Cerebellum (tissue), 4 donors: ENCODE measurements at places on chromosomes 5 and 9.

- no peak for DNase-seq
Measured at GRCh38 chr9:5609226-5609596, 19.7 kb upstream of the RIC1 start.

GRCh38 chr9:72144756-72145492 is 4.3 kb upstream of the GDA start:
- DNase-seq = no peak

GRCh38 chr9:136048560-136049411 is 46.3 kb downstream of the NACC2 start:
- no peak for DNase-seq

DNA sequence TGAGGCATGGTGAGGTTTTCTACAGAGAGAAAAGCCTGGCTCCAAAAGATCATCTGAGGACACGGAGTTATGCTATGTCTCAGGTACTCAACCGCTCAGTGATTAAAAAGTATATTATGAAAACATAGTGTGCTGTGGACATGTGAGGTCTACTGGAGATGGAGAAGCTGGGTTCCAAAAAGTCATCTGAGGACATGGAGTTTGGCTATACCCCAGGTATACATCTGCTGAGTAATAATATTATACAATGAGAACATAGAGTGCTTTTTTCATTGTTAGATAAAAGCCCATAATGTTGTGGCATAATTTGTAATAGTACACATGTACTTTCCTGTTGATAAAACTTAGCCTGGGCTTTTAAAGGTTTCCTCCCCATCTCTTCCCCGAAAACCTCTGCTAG is 70.7 kb upstream of the SHISAL2B start:
- no peak for DNase-seq

DNA sequence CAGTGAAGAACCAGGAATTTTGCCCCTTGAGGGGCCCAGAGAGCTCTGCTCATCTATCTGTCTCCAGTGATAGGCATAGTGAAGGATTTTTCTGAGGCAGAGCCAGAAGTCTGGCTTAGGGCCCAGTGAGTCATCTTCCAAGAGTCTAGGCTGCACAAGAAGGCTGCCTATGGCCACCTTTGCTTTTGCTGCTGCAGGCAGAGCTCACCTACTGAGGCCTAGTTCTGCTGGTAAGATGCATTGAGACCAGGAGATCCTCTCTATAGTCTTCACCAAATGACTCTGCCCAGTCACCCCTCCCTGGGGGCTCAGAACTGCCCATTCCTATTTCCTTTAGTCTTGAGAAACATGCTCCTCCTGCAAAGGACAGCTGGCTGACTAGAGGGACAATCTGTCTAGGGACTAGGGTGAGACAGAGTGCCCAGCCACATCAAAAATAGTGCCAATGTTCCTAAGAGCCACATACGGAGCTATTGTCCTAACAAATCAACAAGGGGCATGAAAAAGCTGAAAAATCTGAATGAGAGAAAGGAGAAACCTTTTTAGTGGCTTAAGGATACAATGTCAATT is 40.3 kb upstream of the CDKN2AIPNL start:
- peak; percentile 79 for DNase-seq

- DNase-seq = no peak
Measured at GRCh38 chr9:77554586-77555105, 93.5 kb downstream of the GNA14 start.

DNA sequence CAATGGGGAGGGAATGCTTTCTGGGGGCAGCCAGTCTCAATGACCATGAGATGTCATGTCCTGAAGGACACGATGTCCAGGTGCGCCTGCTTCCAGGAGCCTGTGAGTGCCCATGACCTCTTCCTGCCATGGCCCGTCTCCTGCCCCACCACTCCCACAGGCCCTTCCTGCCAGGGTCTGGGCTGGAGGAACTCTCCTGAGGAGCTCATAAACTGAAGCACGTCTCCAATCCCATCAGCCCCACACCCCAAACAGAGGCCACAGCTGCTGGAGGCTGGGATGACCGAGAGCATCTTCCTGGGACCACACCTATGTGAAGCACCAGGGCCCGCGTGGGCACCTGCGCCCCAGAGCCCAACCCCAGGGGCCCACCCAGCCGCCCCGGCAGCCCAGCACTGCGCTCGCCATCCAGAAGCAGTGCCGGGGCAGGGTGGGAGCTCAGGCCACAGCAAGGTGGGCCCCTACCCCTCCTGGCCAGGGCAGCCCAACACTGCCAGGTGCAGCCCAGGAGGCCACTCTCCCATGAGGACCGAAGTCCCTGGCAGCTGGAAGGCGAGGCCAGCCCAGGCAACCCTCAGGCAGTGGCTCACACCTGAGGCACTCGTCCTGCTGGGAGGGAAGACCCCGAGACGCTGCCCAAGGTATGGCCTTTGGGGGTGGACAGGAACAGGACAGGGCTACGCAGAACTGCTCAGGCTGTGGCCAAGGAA is 53.9 kb upstream of the UBAC1 start:
- no peak for DNase-seq

DNA sequence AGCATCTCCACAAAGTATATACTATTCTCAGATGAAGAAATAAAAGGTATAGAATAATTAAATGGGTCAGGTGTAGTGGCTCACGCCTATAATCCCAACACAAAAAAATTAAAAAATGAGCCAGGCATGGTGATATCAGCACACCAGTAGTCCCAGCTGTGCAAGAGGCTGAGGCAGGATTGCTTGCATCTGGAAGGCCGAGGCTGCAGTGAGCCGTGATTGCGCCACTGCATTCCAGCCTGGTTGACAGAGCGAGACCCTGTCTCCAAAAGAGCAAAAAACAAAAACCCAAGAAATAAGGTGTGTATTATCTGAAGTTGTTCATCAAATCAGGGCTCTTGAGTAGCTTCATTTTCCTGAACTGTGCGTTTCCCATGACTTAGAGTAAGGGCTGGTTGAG is 83.2 kb upstream of the MYO10 start:
- no peak for DNase-seq

DNA sequence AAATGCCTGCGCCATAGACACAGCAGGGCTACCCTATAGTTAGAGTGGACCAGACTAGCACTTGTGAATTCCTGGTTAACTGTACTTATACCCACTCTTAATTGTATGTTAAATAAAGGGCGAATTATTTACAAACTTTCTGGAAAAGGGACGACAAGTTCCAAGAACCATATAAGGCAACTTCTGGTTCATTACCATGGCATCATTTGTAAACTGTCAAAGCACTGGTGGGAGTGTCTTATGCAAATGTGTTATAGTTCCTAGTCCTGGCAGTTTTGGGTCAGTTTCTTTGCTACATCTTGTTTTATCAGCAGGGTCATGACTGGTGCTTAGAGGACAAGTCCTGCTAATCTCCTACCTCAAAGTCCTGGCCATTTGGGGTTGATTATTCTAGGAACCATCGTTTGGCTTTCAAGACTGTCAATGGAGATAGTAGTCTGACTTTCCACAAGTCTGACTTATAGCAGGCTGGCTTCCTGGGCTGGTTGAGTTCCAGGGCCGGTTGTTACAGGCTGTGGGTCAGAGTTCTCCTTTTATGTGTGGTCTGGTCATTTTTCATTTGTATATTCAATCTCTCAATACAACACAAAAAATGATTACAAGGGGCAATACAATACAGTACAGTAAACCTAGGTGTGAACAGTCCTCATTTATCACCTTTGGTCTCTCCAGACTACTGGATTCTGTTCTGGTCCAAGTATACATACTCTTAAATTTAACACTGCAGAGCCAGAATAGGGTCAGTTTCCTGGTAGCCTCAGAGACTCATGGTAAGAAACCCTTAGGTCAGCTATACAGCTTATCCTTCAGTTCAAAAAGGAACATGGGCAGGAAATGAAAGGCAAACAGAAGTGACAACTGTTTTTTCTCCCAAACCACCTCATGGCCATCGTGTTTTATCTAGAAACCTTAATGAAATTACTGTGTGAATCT is 8.3 kb upstream of the CFAP95 start:
- no peak for DNase-seq

- no peak for DNase-seq
Measured at GRCh38 chr5:38189081-38189504, 69.3 kb upstream of the EGFLAM start.
